ENCODE measurements at places on chromosomes 5 and 9.

GRCh38 chr5:1732945-1733344 lies 66.7 kb downstream of the MRPL36 start:
- no peak for DNase-seq

- no peak for DNase-seq
Measured at GRCh38 chr9:127370672-127371648, 26.0 kb upstream of the SLC2A8 start.

- no peak for DNase-seq
Measured at GRCh38 chr9:106657926-106658325, 205.0 kb upstream of the ZNF462 start.

- DNase-seq = no peak
Measured at GRCh38 chr9:76218117-76218885, 175.9 kb downstream of the RFK start.

GRCh38 chr9:112075009-112075378 lies 100.1 kb downstream of the SUSD1 start:
- no peak for DNase-seq

DNA sequence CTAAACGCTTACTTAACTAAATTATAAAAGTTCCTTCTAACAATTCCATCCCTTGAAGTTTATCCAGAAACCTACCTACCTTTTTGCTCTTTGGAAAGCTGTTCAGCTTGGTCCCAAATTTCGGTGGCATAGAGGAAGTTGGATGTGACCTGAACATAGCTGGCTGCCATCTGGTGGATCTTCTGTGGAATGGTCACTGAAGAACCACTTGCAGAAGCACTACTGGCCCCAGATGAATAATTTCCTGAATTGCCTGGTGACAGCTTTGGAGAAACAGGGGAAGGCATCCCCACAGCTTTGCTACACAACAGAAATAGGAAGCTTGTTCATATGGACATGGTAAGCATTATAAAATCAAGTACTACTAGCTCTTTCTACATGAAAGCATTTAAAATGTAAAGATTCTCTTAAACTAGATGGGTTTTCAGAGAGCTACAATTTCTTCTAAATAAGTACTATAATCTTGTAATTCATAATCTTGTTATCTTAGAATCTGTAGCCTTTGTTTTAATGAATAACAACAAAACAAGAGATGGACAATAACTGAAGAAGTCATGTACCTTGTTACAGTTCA lies 9.9 kb downstream of the LEAP2 start:
- DNase-seq = peak; percentile 88

DNA sequence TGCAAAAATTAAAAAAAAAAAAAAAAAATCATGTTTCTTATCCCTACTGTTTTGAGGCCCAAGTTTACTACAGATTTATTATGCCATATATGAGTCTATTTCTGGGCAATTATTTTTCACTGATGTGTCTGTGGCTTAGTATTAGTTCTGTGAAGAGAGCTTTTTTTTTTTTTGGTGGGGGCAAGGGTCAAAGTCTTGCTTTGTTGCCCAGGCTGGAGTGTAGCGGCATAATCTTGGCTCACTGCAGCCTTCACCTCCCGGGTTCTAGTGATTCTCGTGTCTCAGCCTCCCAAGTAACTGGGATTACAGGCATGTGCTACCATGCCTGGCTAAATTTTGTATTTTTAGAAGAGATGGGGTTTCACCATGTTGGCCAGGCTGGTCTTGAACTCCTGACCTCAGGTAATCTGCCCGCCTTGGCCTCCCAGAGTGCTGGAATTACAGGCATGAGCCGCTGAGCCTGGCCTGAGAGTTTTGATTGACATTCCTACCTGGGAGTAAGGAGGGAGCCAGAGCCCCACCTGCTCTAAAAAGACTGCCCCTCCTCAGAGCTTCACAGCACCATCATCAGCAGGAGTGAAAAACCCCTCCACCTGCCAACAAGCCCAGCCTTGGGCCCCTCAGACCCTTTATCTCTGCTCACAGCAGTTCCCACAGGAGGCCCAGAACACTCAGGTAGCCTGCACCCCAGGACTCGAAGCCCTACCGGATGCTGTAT lies 36.1 kb upstream of the JADE2 start:
- no peak for DNase-seq

GRCh38 chr9:90801241-90801972 lies at the start of gene SYK:
Gene SYK (plus strand): TSS chr9:90801819. CDS start chr9:90843899, 42,080 bp downstream.
- peak; percentile 67 for DNase-seq

DNA sequence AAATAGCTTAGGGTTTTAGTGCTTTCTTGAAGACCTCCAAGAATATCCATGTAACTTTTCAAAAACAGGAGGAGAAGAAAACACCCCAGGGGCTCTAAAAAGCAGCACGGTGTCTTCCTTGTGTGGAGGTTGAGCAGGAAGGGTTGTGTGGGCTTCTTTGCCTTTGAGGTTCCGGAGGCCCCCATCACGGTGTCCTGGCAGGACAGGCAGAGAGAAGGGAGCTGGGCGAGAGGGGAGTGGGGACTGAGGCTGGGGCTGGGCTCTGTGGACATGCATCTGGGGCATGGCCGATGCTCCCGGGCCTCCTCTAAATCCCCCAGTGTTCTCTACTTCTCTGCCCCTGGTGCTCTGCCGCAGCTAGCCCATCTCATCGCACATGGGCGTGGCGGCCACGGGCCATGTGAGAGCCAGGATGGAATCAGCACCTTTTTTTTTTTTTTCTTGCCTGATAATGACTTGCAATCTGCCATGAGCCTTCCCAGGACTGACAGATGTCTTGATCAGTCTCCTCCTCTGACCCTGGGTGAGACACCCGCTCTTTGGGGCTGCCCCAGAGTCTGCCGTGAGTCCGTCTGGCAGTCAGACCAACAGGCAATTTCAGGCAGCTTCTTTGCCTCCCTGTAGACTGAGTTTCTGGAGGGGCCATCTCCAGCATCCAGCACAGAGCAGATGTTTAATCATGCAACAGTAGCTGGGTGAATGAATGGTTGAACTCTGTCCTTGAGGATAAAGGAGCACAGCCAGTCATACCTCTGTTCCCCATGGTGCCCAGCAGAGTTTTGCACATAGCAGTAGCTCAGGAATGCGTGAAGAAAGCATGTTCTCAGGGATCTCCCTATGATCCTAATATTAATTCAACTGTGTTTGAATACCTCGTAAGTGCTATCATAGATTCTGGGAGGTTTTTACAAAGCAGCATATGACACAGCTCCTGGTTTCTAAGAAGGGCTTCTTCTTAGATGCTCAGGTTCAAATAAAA lies 12.1 kb downstream of the CXCL14 start:
- no peak for DNase-seq

DNA sequence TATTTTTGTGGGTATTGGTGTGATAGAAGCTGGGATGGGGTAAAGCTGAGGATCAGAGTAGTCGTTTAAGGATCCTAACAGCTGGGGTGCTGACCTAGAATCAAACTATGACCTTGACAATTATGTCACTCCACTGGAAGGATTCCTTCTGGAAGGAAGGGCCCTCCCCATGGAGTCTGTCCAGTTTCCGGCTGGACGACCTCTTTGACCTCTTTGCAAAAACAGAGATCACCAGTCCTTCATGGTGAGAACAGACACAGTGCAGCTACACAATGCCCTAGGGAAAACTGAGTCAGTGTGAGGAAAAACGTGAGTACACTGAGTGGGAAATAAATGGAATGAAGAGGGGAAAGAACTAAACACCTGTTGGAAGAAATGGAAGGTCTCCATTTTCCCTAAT lies 445.6 kb downstream of the MAT2B start:
- DNase-seq = no peak

DNA sequence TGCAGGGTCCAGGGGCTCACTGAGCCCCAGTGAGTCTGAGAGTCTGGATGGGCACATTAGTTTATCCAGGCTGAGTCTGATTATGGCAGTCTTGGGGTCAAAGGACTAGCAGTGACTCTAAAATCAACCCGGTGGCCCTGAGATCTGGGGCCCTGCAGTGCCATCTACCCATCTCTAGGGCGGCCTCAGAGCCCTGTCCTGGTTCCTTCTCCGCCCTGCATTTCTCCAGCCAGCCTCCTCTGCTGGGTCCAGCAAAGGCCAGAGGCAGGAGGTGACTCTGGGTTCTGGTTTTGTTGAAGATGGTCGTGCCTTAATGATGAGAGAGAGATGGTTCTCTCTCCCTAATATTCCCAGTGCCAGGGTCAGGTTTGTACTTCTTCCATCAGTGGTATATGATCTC lies 15.0 kb downstream of the DCANP1 start:
- no peak for DNase-seq

- DNase-seq = peak; percentile 43
Measured at GRCh38 chr5:113330533-113331208, 104.1 kb downstream of the TSSK1B start.

GRCh38 chr9:33623658-33624586 lies 99.9 kb downstream of the ANKRD18B start:
- DNase-seq = peak; percentile 73

DNA sequence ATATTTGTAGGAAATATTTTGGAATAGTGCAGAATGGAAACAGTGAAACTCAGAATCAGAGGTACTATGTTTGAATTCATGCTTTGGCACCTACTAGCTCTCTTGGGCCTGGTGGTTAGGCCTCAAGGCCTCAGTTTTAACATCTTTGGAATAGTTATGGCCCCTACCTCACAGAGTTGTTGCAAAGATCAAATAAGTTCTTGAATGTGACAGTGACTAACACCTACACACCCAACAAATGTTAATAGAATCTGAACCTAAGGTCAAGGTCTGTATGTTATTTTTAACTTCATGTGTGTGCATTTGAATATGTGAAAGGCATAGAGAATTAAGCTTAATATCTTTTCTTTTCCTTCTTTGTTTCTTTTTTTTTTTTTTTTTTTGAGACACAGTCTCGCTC lies 87.3 kb downstream of the SLC44A1 start:
- no peak for DNase-seq

DNA sequence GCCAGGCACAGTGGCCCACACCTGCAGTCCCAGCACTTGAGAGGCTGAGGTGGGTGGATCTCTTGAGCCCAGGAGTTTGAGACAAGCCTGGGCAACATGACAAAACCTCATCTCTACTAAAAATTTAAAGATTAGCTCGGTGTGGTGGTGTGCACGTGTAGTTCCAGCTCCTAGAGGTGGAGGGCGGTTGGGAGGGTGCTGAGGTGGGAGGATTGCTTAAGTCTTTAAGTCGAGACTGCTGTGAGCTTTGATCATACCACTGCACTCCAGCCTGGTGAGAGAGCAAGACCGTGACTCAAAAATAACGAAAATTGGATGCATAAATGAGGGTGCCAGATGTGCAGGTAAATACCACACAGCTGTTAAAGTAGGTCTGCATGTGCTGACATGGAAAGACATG lies 39.3 kb upstream of the TDRD7 start:
- DNase-seq = no peak

GRCh38 chr9:127450243-127450760 lies 904 bp downstream of the RPL12 start:
- DNase-seq = peak; percentile 74

DNA sequence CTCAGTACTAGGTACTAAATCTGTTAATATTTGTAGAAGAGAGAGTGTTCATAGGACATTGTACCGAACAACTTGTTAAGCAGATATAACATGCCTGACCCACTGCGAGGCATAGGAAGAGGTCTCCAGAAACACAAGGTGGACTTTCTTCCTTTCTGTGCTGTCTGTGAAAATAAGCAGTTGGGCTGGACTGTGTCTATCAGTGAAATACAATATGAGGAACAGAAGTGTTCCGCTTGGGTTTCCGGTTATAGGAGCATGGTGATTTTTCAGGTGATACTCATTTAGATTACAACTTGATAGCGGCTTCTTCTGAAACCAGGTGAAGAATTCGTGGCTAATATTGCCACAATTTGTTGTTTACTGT lies 60.9 kb upstream of the TLR4 start:
- no peak for DNase-seq

- no peak for DNase-seq
Measured at GRCh38 chr5:140194662-140195061, 19.7 kb downstream of the CYSTM1 start.

DNA sequence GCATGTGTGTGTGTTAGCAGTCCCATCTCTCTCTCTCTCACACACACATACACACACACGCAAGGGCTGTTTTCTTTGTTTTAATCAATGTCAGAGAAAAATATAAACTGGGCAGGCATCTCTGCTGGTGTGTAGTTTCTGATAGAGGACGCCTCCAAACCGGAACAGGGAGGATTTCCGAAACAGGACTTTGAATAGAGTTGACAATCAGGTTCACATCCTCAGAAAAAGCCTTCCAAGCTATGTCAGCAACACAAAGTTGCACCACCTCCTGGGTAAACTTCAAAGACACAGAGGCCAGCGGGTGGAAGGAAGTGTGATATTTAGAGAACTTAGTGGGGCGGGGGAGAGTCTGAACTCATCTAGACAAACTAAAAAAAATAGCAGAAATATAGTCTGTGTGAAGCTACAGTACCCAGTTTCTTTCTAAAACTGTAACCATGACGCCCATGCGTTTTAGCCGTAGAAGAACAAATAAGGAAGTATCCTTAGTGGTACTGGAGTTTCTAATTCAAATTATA lies 1.2 kb downstream of the ST8SIA4 start:
- no peak for DNase-seq
